ENCODE measurements at places on chromosomes 2 and 18. TPM values are rescaled to one million over a fixed set of nuclear protein-coding genes. Genes with fewer than 3 reads are reported as not detected.
A peak's percentile ranks its signal among the peaks of the same experiment; 100 is the strongest.

GRCh38 chr2:26534865-26535662 is 57.1 kb upstream of the OTOF start:
- peak; percentile 34 for DNase-seq
- peaks cover 9% of the 10 kb centered on the region for H3K4me1 ChIP-seq
- no peaks in the 10 kb centered on the region for H3K36me3 ChIP-seq
- H3K27me3 ChIP-seq: no peaks in the 10 kb centered on the region
- H3K27ac ChIP-seq: no peak overlapping the region

DNA sequence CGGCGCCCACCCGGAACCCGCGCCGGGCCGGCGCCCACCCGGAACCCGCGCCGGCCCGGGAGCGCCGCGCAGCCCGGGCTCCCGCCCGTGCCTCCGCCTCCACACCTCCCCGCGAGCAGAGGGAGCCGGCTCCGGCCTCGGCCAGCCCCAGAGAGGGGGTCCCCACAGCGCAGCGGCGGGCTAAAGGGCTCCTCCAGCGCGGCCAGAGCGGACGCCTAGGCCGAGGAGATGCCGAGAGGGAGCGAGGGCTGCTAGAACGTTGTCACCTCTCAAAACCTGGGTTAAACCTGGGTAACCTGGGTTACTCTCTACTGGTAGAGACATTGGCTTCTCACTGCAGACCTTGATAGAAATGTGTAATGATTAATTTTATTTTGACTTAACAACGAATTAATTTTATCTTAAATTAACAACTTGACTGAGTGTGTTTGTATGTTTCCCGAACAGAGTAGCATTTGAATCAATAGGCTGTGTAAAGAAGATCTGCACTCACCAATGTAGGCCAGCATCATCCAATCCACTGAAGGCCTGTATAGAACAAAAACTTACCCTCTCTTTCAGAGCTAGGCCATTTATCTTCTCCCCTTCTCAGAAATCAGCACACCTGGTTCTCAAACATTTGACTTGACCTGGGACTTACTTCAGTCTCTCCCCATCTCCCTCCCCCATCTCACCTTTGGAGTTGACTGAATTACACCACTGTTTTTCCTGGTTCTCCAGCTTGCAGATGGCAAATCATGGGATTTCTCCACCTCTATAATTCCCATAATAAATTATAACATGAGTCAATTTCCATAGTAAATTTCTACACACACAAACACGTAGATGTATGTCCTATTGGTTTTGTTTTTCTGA is 242.7 kb downstream of the ASXL3 start:
- H3K4me1 ChIP-seq: no peaks in the 10 kb centered on the region
- no peaks in the 10 kb centered on the region for H3K36me3 ChIP-seq
- DNase-seq: peak; percentile 74
- no peak overlapping the region for H3K4me3 ChIP-seq
- H3K27me3 ChIP-seq: no peaks in the 10 kb centered on the region

The CEP76 gene
- total RNA-seq: 17.5 TPM

GRCh38 chr2:233000886-233001750 is 11.9 kb downstream of the NGEF start:
- H3K4me1 ChIP-seq: no peaks in the 10 kb centered on the region
- H3K27me3 ChIP-seq: no peaks in the 10 kb centered on the region
- DNase-seq: peak; percentile 30
- no peaks in the 10 kb centered on the region for H3K36me3 ChIP-seq
- H3K27ac ChIP-seq: no peak overlapping the region
- no peak overlapping the region for H3K4me3 ChIP-seq

The SP100 gene
- total RNA-seq: 0.36 TPM
